ENCODE measurements at places on chromosomes 1 and 21.

DNA sequence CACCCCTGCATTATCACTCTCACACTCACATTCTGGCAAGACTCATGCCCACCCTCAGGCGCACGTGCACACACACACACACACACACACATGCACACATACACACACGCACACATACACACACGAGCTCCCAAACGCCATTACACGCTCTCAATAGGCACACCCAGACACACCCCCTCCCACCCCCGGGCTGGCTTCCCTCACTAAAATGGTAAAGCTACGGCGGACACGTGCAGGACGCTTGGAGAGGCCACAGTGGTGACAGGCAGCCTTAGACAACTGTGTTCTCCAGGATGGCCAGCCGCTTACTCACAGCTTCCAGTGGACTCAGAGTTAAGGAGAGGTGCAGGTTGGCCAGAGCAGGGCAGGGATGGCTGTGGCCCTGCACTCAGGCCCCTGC is 10.1 kb downstream of the MATN1 start:
- DNase-seq, result no peak

- DNase-seq, result no peak
These were observed 215.7 kb upstream of the IRF2BP2 start for GRCh38 chr1:234825498-234826165.

- peak; percentile 8 for DNase-seq
These were observed 478.1 kb upstream of the NR5A2 start for GRCh38 chr1:199549421-199549820.

GRCh38 chr1:43781574-43781973 is 74.2 kb downstream of the ST3GAL3 start:
- peak; percentile 25 for DNase-seq

DNA sequence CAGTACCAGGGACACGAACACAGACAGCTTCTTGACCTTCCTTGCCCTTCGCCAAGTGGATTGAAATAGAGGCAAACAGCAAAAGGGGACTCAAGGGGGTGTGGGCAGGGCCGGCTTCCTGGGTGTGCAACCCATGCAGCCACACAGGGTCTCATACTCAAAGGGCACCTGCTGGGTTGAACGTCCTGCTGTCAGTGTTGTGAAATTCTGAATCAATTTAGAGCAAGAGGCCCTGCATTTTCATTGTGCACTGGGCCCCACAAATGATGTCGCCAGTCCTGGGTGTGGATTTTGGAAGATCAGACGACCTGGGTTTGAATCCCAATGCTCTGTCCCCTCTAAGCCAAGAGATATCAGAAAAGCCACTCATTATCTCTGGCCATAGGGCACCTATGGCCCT is 51.1 kb downstream of the CASZ1 start:
- DNase-seq, result no peak

DNA sequence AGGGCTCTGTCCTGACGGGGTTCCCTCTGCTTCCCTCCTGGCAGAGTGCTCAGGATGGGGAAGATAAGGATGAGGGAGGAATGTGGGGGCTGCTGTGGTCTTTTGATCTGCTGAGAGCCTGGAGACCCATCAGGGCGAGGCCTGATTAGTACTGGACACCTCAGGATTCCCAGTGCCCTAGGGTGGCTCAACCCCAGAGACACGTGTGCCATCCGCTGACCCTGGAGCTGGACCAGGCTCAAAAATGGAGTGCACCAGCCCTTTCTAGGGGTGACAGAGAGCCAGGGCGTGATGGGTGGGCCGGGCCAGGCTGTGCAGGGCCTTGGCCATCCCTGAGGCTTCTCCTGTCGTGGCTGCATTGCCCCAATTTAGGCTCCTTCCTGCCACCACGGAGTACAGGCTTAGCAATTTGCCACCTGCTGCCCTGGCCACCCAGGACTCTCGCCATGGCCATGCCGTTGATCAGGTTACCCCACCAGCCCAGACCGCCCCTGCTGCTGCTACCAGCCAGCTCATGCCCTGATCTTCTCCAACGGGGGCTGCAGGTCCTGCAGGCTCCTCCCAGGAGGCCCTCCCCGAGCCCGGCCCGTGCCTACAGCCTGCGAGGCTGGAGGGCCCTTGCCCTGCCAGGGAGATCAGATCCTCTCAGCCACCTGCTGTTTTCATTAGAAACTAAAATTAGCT is 9.5 kb downstream of the WNT4 start:
- no peak for DNase-seq

DNA sequence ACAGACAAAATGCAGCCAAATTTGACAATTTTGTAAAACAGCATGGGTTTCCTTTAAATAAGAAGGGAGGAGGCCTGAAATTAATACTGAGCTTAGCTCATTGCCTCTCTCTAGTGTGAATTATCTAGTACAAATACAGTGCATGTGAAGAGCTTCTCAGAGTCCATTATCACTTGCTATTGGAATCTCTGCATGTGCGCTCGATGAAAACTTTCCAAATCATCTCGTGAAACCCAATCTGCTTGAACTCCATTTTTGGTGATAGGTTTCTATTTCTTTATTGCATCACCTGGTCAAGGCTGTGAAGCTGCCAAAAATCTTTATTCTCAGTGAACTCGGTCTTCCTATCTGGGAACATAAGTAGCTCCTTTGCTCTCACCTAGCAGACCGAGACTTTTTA is 49.5 kb upstream of the LYPLAL1 start:
- DNase-seq, result no peak

GRCh38 chr21:23660560-23660959 is 1946.7 kb downstream of the MRPL39 start:
- DNase-seq, result no peak

DNA sequence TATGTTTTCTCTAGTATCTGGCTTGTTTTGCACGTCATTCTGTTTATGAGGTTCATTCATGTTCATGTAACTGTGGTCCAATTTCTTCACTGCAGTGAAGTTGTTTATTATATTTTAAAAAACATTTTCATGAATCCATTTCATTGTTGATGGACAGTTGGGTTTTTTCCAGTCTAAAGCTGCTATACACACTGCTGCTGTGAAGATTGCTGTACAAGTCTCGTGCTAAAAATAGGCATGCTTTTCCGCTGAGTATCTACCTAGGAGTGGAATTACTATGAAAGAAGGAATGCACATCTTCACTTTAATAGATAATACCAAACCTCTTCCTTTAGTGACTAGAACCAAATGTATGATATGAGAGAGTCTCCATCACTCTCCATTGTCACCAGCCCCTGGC is 49.0 kb upstream of the ETS2 start:
- peak; percentile 95 for DNase-seq

GRCh38 chr1:50750021-50750619 is 209.9 kb downstream of the FAF1 start:
- DNase-seq, result peak; percentile 41

DNA sequence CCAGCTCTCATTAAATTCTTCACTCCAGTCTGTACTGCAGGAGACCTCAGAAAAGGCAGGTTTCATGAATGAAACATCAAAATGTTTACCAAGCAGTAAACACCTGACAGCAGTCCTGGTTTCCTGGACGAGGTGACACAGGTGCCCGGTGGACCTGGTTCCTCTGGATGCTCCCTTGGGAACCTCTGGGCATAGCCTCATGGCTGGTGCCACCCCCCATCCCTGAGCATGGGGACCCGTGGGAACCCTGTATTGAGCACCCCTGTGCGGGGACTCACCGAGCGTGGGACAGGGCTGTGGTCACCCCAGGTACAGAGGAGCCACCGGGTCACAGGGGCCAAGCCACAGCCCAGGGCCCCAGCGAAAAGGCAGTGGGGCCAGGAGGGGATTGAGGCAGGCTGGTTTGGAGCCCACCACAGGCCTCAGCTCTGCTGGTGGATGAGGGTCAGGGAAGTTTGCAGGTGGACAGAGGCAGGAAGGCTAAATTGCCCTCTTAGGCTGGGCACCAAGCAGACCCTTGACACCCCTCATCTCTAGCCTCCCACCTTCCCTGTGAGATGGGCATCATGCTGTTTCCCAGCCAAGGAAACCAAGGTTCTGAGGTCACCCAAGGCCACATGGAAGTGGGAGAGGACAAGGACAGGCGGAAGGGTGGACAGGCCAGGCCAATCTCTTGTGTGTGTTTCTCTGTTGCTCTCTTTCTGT is 158.4 kb downstream of the PTPRU start:
- DNase-seq, result no peak

DNA sequence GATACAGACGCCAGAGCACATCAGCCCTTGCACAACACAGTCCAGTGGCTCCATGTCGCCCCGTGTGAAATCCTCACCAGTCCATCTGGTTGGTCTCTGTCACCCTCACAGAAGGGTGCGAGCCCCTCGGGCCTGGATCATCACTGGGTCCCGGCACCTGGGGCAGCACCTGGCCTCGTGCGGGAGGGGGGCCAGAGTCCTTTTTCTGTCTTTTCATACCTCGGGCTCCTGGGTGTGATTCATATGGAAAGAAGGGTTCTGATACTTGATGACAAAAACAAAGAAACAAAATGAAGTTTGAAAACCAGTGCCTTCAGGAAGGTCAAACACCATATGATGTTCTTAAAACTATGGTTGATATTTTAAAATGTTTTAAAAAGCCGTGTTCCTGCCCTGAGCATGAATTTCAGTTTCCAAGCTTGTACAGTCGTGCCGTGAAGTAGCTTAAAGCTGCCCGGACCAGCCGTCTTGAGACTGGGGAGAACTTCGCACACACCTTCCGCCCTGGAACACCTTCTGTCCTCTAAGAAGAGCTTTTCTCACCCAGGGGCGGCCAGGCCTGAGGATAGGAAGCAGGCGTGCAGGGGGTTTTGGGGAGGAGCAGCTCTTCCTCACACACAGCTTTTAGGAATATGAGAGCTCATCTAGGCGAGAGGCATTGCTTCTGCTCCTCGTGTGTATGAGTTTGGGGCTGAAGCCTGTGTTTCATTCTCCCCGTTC is 35.2 kb downstream of the SLC37A1 start:
- no peak for DNase-seq

DNA sequence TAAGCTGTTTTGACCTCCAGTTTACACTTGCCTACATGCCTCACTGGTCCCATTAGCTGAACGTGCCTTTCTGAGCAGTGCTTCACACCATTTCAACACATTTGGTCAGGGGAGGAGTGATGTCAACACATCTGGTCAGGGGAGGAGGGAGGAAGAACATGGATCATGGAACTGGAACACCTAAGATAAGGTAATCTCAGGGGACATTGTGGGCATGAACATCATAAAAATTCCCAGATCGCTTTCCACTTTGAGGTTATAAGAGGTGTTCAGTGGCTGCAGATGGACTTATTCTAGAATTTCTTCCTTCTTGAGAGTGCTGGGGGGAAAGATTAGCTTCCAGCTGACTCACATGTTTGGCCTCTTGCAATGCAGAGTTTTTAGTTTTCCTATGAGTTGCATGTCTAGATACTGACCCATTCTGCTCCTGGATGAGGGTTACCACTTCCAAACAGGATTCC is 2.0 kb downstream of the QSOX1 start:
- DNase-seq, result peak; percentile 72

- no peak for DNase-seq
These were observed 166.2 kb downstream of the ASTN1 start for GRCh38 chr1:176998183-176998795.

GRCh38 chr1:11978301-11978700 is 1.9 kb upstream of the MFN2 start:
- no peak for DNase-seq

DNA sequence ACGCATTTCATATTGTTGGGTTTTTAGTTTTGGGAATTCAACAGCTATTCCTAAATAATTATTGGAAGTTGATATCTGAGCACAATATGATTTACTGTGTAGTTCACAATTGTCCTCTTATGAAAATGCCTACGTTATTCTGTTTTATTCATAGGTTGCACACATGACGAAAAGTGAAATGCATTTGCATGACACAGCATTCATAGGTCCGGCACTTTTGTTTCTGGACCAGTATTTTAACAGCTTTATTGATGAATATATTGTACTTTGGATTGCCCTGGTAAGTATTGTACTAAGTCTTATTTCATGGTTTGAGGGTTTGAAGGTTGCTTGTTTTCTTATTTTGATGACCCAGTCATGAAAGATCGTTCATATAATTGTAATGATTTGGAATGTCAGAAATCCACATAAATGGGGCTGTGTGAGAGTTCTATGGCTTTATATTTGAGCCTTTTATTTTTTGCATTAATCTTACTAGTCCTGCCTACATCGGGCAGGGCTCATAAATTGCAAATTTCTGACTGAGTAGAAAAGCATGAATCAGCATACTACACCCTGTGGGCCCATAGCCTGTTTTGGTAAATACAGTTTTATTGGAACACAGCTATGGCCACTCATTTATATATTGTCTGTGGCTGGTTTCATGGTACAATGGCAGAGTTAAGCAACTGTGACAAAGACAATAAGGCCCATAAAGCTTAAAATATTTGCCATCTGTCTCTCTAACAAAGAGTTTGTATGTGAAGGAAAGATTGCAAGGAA is 17.0 kb downstream of the DENND2D start:
- no peak for DNase-seq

GRCh38 chr21:44582055-44582454 is 1.7 kb upstream of the KRTAP10-5 start:
- DNase-seq, result no peak

All from EH (cell line).